ENCODE measurements at places on chromosomes 5 and 9.

- DNase-seq, result no peak
Observed at GRCh38 chr9:91421128-91421765, 2.4 kb downstream of the NFIL3 start.

GRCh38 chr5:64786372-64786771 lies 17.6 kb downstream of the CWC27 start:
- no peak for DNase-seq

DNA sequence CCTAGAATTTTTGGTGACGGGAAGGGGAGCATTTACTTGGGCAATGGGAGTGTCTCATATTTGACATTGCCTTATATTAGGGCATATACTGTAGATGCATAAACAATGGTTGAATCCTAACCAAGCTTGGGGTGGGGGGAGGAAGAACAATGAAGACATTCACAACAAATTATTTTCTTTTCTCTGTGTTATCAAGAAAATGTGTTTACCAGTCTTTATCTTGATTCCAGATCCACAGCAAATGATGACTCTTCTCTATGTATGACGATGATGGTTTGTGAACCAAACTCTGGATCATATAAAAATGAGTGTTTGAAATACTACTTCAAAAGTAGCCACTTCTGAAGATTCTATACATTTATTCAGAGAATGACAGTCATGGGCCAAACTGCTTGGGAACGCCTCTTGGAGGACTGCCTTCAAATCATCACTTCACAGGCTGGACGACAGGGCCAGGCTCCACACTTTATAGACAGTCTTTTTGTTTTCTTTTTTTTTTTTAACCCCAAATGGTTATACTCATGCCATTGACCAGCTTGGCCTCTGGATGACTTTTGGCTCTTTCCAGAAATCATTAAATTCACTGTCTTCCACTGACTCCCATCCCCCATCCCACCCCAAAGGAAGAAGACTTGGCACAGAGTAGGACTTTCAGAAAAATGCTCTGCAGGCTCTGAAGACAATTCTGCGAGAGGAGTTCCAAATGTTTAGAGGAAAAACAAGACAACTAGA lies 123.8 kb upstream of the LIFR start:
- no peak for DNase-seq

DNA sequence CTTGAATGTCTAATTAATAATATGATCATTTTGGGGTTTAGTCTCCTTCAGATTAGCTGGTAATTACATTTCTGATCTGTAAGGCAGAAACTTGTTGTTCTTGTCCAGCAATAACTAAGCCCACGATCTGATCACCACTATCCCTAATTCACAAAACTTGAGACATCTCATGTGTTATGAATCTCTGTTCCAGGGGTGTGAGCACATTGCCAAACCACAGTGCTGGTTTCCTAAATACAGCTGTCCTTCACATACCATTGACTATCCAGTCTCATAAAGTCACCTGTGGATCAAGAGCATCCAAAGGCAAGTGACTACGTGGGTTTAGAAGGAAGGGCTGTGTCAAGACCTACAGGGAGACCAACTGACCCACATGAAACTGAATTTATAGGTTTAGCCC lies 134.1 kb upstream of the PRLR start:
- DNase-seq, result no peak

- DNase-seq, result no peak
Observed at GRCh38 chr9:86557918-86558317, 203.7 kb upstream of the TUT7 start.

Data from activated CD8-positive, alpha-beta memory T cell treated with anti-CD3 and anti-CD28 coated beads for 24 hours (primary cell).